Activated CD8-positive, alpha-beta memory T cell treated with anti-CD3 and anti-CD28 coated beads for 1 hour (primary cell): ENCODE measurements at places on chromosomes 6 and 20.

DNA sequence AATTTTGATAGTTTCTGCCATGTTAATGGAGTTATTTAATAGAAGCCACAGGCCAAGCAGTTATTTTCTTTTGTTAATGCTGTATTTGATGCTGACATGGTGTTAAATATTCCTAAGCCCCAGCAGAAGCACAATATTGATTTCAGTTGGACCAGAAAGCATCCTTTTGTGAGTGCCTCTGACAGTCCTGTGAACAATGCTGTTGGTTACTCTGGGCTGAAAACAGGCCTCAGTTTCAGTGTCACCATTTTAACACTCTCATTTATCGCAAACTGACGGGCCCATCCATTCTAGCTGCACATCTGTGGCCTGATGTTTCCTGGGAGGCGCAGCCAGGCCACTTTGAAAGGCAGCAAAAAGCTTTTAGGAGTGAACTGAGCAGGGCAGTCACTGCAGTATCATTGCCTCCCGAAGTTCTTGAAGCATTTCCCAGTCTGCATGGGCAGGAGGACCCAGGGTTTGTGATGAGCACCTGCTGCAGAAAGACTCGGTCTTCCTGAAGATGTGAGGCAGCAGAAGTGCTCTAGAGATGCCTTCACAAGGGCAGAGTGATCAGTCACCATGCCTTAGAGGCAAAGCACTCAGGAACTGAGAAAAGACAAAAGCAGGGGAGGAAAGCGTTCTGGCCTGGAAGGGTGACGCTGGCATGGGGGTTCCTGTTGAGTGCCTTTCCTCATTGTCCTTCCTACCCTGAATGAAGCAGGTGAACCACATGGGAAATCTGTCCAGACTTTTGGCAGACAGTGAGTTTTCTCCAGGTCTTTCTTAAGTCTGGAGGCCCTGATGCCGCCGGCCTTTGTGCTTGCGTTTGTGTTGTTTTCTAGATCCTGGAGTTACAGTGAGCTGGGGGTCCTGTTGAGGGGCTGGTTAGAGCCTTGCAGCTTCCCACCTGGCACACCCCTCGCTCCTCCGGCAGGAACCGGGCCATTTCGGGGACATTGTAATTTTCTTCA lies 74.0 kb downstream of the ZDHHC14 start:
- no peak for DNase-seq

DNA sequence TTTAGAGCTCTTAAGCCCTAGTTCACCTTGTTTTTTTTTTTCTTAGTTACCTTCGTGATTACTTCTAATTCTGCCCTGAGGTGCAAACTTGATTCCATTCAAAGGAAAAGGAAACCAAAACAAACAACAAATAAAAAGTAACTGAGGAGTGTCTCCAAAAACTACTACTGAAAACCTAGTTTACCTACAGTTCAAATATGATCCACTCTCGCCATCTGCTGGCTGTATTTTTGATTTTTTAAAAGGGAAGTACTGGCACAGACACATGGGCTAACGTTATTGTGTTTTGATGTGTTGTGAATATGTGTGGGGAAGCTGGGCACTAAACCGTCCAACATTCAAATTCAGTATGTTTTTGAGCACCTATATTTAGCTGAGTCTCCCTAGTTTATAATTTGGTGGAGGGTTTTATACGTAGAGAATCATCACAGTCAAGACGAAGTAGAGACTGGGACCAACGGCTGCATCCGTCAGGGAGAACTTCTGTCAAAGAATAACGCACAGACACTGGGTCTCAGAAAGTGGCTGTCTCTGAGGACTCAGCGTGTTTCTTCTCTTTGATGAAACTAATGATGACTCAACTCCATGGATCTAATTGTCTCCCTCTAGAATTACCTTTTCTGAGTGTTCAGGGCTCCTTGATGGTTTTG lies 373.5 kb upstream of the BTBD3 start:
- DNase-seq: no peak

DNA sequence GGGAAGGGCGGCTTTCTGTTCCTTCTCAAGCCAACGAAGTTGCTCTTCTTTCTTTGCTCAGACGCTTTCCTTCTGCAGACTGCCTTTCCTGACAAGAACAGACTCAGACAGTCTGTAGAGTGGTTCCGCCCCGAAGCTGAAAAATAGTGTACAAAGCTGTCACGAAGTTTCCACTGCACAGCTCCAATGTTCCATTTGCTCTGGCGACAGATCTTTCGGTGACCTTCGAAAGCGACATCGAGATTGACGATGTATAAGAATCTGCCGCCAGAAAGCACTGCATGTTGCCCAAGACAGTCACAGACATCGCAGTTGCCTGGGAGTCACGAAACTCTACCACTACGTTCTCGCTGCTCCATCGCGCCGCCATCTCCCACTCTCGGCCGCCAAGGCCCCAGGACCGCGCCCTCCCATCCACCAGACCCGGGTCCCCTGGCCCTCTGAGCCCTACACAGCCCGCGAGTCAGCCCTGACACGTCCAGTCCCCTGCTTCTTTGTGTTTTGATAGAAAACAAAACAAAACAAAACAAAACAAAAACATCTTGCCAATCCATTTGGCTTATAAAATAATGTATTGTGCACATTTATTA lies 42.1 kb upstream of the ZNF184 start:
- no peak for DNase-seq

GRCh38 chr6:87182940-87183339 lies 27.6 kb downstream of the ZNF292 start:
- DNase-seq: no peak

- DNase-seq: no peak
Observed at GRCh38 chr6:134293659-134294161, 24.2 kb downstream of the SGK1 start.

DNA sequence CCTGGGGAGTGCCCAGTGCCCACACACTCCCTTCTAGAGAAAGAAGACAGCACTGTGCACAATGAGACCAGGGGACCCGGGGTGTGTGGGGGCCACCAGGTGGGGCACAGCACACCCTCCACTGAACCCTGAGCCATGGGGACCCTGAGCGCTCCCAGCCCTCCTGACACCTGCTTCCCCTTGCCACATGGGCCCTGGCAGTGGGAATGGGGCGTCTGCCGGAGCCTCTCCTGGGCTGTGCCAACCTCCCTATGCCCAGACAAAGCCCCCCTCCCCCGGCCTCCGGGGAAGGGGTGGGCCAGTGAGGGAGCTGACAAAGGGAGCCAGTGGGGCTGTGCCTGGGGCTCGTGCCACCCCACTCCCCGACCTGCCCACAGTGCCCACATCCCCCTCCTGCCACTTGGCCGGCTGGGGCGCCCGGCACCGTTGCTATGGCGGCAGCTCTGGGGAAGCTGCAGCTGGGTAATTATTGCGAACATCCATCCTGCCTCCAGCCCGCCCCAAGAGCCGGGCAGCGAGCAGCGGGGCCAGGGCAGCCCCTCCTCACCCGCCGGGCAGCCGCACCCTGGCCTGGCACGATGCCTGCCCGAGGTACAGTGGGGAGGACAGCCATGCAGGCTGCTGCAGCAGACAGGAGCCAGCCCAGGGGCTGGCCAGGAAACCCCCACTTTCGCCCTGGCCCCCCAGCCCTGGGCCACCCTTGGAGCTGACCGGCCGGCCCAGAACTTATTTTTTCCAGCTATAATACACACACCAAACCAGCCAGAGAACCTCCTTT lies 41.9 kb upstream of the NOL4L start:
- no peak for DNase-seq

GRCh38 chr6:6545616-6546317 lies 42.8 kb upstream of the LY86 start:
- DNase-seq: no peak
